Amniotic stem cell (primary cell): ENCODE measurements at places on chromosomes 2 and 18.

DNA sequence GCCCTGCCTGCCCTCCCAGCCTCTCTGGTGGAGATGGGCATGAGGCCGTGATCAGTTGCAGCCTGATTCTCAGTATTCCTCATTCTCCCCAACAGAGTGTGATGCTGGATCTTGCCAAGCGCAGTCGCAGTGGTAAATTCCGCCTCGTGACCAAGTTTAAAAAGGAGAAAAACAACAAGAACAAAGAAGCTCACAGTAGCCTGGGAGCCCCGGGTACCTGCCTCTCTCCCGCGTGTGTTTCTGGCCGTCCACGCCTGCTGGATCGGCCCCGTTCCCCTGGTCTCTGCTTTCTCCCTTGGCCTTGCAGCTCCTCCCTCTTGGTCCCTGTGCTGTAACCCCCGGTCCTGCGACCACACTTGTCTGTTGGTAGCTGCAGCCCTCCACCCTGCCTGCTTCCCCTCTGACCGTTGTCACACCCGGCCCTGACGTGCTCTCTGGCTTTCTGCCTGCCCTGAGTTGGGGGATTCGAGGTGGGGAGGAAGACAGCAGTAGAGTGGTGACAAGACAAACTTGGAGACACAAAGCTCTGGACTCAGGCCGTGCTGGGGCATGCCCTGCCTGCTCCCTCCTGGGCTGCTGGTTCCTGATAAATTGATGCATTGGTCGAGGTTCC lies 99.5 kb downstream of the USP40 start:
- DNase-seq = no peak

DNA sequence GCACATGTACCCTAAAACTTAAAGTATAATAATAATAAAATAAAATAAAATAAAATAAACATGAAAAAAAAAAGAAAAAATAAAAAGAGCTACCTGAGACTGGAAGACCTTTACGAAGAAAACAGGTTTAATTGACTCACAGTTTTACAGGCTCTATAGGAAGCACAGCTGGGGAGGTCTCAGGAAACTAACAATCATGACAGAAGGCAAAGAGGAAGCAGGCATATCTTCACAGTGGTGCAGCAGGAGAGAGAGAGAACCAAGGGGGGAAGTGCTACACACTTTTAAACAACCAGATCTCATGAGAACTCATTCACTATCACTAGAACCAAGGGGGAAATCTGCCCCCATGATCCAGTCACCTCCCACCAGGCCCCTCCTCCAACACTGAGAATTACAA lies 379.3 kb upstream of the VWC2L start:
- no peak for DNase-seq

DNA sequence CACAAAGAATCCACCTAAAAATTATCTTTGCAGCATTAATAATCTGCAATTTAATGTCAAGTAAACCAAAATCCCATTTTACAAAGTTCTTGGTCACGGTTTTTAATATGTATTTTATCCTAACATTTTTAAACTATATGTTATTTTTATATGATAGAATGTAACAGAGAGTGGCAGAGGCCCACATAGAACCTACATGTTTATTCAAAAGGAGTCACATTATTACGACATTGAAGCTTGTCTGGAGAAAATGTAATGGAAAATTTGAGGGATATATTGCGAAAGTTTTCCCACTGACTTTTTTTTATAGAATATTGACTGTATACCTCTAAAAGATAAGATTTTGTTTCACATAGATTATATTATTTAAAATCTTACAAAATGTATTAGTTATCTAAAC lies 89.7 kb upstream of the COL3A1 start:
- DNase-seq = no peak

DNA sequence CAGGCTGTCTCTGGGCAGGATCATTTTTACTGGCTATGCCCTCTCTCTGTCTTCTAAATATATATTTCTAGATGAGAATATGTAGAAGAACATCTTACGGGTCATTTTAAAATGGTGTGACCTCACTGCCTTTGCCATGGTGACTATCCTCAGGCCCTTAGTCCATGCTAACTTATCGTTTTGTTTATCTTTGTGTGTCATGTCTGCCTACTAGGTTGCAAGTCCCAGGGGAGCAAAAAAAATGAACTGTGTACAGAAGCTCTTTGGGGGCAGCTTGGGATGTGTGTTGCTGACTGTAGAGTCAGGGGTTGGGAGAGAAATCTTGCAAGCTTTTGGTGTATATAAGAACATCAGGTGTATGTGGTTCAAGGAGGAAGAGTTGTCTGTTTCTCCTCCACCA lies 11.0 kb downstream of the CPSF3 start:
- no peak for DNase-seq
